ENCODE measurements at places on chromosomes 3 and 15.

GRCh38 chr15:84883466-84883865 lies 996 bp upstream of the SLC28A1 start:
- DNase-seq, result no peak

- DNase-seq, result no peak
These were observed 224.2 kb upstream of the CFAP20DC start for GRCh38 chr3:59273976-59274375.

GRCh38 chr3:120554812-120555606 lies 41.1 kb upstream of the NDUFB4 start:
- DNase-seq, result no peak

DNA sequence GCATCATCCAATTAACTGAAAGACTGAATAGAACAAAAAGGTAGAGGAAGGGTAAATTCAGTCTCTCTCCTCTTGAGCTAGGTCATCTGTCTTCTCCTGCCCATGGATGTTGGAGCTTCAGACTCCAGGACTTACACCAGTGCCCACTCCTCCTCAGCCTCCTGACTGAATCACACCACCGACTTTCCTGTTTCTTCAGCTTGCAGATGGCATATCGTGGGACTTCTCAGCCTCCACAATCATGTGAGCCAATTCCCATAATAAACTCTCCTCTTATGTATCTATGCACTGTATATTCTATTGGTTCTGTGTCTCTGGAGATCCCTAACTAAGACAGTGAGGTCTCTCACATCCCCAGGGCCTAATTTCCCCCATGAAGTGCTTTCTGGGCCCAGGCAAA lies 140.4 kb downstream of the CD47 start:
- DNase-seq, result no peak

DNA sequence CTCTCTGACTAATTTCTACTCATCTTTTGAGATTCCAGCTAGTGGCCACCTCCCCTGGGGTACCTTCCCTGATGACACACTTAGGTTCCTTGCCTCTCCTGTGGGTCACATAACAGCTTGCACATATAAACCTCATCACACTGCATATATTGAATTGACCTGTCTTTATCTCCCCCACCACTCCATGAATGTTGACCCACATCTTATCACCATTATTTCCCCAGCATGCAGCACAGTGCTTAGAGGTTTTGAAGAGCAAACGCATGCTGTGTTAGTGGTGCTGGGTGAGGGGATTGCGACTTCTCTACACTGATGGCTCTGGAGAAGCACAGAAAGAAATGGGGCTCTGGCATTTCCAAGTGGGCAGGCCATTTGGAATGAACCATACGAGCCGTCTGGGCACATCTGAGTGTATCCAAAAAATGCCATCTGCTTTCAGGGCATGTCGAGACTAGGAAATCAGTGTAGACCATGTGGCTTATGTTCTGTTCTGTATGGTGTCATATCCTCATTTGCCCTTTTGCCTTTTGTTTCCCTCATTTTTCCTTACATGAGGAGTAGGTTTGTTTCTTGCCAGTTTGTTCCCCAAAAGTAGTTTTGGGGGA lies 333.2 kb upstream of the TRIM42 start:
- peak; percentile 52 for DNase-seq

- no peak for DNase-seq
These were observed 85.4 kb downstream of the TNIK start for GRCh38 chr3:171374661-171375285.

- DNase-seq, result no peak
These were observed 133.6 kb downstream of the TIGIT start for GRCh38 chr3:114427285-114428043.
